ENCODE measurements at places on chromosomes 4 and X.

DNA sequence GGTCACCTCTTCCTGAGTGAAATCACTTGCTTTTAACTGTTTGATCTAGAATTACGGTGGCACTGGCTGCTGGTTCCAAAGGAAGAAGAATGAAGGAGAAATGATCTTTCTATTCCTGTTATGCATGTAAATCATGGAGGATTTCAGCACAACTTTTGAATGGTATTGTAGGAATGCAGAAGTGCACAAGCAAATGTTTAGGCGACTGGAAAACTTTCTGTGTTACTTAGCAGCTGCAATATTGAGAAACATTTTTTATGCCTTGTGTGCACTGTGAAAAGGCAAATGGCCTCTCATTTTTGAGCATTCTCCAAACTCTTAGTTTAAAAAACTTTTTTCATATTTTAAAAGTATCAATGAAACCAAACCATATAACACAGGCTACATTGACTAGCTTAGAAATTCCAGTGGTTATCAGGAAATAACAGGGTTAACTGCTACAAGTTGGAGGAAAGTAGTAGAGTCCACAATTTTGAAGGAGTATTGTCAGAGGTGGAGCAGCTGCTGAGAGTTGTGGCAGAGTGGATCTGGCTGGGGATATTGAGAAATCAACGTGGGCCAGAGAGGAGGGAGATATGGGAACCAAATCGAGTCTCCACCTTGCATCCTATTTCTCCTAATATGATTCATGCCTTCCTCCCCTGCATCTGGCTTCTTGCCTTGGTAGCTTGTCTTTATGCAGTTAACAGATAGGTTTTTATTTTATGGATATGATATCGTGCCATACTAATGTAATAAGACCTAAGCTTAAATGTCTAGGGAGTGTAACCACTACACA lies 32.0 kb upstream of the FHL1 start:
- no peak for DNase-seq

DNA sequence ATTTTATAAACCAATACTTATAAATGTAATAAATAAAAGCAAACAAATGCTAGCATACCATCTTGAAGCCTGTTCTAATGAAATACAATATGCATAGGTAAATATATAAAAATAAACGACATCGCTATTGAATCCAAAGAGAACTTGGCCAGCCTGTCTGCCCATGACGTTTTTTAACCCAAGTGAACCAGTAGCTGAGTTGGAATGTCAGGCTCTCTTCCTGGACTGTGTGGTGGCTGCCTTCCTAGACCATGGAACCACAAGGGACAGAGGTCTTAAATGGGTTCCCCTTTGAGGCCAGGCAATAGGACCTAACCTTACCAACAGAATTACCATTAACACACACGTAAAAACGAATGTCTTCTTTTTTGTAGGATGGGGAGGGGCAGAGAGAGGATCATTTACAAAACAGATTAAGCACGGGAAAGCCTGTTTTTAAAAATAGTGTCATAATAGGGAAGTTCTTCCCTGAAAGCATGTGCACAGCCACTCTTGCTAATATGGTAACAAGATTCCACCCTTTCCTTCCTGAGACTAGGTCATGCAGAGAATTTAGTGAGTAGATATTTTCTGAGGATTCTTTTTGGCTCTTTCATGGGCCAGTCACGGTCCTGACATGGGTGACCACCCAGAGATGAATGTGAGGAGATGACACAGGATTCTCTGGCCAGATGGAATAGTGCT lies 69.4 kb upstream of the ACSL1 start:
- DNase-seq = no peak

DNA sequence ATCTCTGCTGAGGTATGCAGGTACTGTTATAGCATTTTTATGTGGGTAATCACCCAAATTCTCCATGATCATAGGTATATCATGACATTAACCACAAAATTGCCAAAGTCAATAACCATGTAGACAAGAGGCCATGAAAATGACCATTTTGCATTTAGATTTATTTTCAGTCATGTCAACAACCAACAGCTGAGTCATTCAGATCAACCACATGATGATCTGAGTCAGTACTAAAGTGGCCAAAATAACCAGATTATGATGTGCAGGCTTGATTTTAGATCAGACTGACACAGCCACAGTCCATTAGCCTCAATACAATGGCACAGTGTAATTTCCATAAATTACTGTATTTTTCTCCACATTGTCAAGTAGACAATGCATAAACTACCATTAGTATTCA lies 240.5 kb downstream of the GRIA3 start:
- DNase-seq = no peak

DNA sequence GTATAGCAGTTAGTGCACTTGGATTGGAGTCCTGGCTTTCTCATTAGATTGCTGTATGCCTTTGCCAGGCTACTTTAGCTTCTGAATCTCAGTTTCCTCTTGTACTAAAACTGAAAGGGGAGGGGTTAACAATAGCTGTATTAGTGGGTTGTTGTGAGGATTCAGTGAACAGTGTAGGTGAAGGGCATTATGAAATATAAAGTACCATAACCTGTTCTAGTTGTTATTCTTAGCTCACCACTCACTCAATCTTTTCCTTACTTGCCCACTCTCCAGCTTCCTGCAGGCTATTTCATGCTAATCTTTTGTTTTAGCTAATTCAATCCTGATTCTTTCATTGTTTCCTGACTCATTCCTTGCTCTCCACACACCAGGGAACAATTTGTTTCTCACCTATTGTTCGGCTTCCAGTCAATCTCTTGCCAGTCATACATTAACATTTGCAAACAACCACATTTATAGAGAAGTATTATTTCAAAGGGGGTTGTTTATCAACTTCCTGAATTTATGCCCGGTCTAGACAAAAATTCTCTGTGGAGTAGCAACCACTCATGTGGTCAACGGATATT lies 50.6 kb upstream of the EDA start:
- no peak for DNase-seq

- DNase-seq = no peak
These were observed 300.7 kb downstream of the ARAP2 start for GRCh38 chr4:35943606-35944005.

GRCh38 chr4:187209921-187210613 lies 486.4 kb upstream of the FAT1 start:
- no peak for DNase-seq

GRCh38 chrX:41350976-41351569 lies 17.1 kb downstream of the DDX3X start:
- DNase-seq = no peak

DNA sequence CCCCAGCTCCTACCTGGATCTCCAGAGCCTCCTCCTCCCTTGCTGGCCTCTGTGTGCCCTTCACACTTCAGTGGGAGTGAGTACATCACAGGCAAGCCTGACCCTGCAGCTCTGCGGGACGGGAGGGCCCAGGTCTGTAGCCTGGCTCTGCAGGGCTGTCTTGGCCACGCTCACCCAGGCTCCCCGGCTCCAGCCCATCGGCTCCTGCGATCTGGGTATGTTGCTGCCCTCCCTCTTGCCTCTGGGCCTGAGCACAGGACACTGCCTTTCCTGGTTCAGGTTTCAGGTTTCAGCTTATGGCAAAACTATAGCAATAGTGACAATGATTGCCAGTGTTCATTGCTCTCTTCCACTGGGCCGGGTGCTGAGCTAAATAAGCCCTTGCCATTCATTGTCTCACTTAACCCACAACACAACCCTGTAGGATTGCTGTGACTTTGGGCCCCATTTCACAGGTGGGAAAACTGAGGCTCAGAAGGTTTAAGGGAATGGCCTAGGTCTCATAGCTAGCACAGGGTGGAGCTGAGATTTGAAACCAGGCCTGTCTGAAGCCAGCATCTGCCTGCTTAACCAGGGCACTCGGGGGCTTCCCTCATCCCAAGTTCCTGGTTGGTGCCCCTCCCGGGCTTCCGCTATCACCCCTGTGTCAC lies 44.6 kb upstream of the SORCS2 start:
- no peak for DNase-seq
